Fibroblast of mammary gland (primary cell): ENCODE measurements at places on chromosomes 7 and 10.

DNA sequence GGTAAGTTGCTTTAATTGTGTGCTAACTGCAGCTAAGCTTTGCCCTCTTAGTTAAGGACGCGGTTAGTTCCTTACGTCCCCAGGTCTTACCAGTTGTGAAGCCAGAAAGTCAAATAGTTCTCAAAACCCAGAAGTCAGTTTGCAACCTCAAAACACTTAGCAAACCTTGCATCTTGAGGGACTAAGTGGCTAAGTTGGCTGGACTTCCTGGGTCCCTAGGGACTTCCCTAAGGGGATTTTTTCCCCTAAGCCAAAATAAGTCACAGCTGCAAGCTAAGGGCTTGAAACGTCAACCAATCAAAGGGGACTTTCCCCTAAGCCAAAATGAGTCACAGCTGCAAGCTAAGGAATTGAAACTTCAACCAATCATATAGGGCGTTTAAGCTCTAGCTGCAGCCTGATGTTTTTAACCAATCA, 36.2 kb upstream of the HECW1 start:
- DNase-seq = peak; percentile 63

DNA sequence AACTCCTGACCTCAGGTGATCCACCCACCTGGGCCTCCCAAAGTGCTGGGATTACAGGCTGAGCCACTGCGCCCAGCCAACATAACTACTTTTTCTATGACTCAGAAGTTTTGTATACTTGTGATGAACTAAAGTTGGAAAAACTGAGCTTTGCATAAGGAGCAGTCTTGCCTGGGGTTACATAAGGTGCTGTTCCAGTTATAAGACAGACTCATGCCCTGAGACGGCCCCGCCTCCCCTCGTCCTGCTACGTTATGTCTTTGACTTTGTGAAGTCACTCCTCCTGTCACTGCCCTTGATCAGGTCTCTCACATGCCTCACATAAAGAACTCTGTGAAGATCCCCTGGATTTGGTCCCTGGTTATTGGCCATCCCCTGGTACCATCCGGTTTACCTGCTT, 40.4 kb upstream of the OPN4 start:
- DNase-seq = no peak

GRCh38 chr7:129906700-129907099, 46.1 kb downstream of the UBE2H start:
- peak; percentile 46 for DNase-seq

GRCh38 chr10:8213735-8214134, 159.2 kb downstream of the GATA3 start:
- no peak for DNase-seq

DNA sequence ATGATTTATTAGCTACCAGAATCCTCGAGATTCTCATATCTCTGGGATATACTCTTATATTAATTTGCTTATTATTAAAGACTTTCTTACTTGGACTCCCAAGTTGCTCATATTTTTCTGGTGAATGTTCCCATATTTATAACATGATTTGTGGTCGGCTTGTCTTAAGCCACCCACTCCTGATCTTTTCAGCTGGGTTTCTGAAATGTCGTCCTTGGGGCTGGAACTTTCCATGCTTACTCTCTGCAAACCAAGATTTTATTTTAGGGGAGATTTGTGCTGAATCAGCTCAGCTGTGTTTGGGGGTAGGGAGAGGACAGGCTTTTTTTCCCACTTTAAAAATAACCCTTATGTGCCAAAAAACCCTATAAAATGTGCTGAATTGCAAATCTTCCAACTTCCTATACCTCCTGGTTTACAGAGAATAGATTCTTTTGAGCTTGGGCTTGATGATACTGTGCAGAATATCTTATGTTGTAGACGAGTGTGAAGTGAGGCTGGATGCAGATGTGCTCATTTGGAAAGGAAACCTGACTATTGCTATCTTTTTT, 162.1 kb downstream of the SND1 start:
- DNase-seq = peak; percentile 28

GRCh38 chr10:62305813-62306212, 37.2 kb upstream of the RTKN2 start:
- DNase-seq = no peak

DNA sequence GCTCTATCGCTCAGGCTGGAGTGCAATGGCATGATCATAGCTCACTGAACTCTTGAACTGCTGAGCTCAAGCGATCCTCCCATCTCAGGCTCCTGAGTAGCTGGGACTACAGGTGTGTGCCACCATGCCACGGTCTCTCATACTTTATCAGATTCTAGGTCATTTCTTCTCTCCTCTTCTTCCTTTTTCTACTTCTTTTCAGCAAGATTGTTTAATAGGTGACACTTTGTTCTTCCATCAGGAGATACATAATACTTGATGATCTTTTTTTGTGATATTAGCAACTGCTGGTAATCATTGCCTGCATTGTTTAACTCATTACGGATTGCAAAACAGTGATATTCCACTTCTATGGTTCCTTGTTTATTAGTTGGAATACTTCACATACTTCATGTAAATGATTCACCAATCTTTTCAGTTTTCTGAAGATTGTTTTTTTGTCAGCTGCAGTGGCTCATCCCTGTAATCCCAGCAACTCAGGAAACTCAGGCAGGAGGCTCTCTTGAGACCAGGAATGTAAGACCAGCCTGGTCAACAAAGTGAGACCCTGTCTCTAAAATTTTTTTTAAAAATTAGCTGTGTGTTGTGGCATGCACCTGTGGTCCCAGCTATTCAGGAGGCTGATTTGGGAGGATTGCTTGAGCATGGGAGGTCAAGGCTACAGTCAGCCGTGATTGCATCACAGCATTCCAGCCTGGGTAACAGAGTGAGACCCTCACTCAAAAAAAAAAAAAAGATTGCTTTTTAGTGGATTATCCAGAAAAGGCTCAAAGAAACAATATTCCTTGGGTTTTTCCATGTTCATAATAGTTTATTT, 36.2 kb upstream of the CHST3 start:
- peak; percentile 38 for DNase-seq
